ENCODE measurements at places on chromosomes 16 and 17.

- peak; percentile 75 for DNase-seq
Measured at GRCh38 chr17:75877752-75878173, 618 bp downstream of the TRIM47 start.

- DNase-seq: no peak
Measured at GRCh38 chr16:66135421-66135831, 231.1 kb upstream of the CDH5 start.

GRCh38 chr17:72516772-72517399 lies 396.1 kb downstream of the SOX9 start:
- no peak for DNase-seq

DNA sequence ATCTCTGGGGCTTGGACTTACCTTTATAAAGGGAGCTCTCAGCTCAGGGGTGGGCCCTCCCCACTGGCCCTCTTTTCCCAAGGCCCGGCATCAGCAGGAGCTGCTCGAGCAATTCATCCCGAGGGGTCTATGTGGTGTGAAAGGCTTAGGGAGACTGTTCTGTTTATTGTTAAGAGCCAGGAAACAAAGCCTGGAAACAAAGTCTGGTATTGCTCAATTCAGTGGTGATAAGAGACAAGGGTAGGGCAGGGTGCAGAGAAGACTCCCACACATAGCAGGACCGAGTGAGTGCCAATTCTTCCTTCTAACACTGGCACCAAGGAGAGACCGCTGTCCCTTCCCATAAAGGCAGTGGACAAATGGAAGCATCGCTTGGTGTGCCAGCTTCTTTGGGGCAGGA lies 750.7 kb downstream of the KCNJ18 start:
- no peak for DNase-seq

DNA sequence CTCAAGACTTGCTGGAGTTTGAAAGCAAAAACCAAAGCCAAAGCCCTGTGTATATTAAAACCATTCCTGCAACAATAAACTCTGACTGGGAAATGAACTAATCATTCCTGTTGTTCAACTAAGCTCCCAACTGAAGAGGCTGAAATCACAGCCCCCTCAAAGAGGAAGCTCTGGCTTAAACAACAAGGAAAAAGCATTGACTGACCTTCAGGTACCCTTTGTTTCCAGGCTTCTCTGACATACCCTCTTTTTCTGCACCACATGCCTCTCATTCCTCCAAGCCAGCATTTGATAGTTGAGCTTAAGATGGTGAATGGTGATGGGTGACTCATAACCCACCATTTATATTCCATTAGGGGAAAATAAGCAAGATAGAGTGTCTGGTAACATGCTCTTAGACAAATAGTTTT lies 470.9 kb upstream of the SOX9 start:
- DNase-seq: no peak

- DNase-seq: no peak
Measured at GRCh38 chr16:51166091-51166490, 15.0 kb upstream of the SALL1 start.

GRCh38 chr17:57874434-57875289 lies 24.8 kb upstream of the MRPS23 start:
- no peak for DNase-seq

All from CD4-positive, alpha-beta T cell treated with Interleukin-21 for 1 hour (primary cell).